ENCODE measurements at places on chromosomes 7 and 10. TPM values are rescaled to one million over a fixed set of nuclear protein-coding genes. Genes with fewer than 3 reads are reported as not detected.

GRCh38 chr7:116500078-116500853 lies 728 bp downstream of the CAV2 start:
- H3K36me3 ChIP-seq: no peaks in the 10 kb centered on the region
- peak overlapping the region; percentile 66 for H3K4me3 ChIP-seq
- no peak for DNase-seq
- H3K27me3 ChIP-seq: no peaks in the 10 kb centered on the region

- no peak for DNase-seq
- no peak overlapping the region for H3K4me3 ChIP-seq
- H3K27ac ChIP-seq: no peak overlapping the region
- H3K36me3 ChIP-seq: no peaks in the 10 kb centered on the region
- H3K27me3 ChIP-seq: no peaks in the 10 kb centered on the region
- no peaks in the 10 kb centered on the region for H3K4me1 ChIP-seq
Measured at GRCh38 chr7:107773027-107773426, 29.1 kb downstream of the CBLL1 start.

- H3K27me3 ChIP-seq: no peaks in the 10 kb centered on the region
- H3K4me3 ChIP-seq: peak overlapping the region; percentile 43
- H3K27ac ChIP-seq: peak overlapping the region; percentile 85
- DNase-seq: no peak
- H3K36me3 ChIP-seq: no peaks in the 10 kb centered on the region
- peaks cover 44% of the 10 kb centered on the region for H3K4me1 ChIP-seq
Measured at GRCh38 chr7:94374721-94375566, 19.8 kb upstream of the COL1A2 start.

DNA sequence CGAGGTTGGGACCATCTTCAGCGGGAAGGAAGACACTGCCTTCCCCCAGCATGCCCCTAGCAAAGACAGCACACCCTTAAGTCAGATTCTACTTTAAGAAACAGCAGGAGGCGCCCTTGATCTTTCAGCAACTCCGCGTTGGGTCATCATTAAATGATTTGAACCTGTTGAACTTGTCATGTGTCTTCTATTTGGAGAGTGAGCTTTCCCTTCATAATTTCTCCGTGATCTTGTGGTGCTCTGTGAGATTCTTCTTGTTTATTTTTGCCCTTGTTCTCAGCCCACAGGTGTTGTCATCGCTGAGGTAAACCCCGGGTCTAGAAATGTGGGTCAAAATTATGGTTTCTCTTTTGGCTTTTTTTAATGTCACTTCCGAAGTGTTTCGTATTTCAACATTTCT lies 49.5 kb upstream of the PITRM1 start:
- H3K27ac ChIP-seq: no peak overlapping the region
- H3K36me3 ChIP-seq: no peaks in the 10 kb centered on the region
- no peaks in the 10 kb centered on the region for H3K27me3 ChIP-seq

GRCh38 chr7:131859147-131859821 lies 302.9 kb upstream of the PODXL start:
- no peak for DNase-seq
- H3K27ac ChIP-seq: peak overlapping the region; percentile 23
- peaks cover 30% of the 10 kb centered on the region for H3K4me1 ChIP-seq
- no peak overlapping the region for H3K4me3 ChIP-seq

- no peak for DNase-seq
- H3K4me1 ChIP-seq: no peaks in the 10 kb centered on the region
- H3K27ac ChIP-seq: no peak overlapping the region
- H3K4me3 ChIP-seq: no peak overlapping the region
- H3K27me3 ChIP-seq: no peaks in the 10 kb centered on the region
- no peaks in the 10 kb centered on the region for H3K36me3 ChIP-seq
Measured at GRCh38 chr7:141231018-141231792, 157.3 kb downstream of the TMEM178B start.

DNA sequence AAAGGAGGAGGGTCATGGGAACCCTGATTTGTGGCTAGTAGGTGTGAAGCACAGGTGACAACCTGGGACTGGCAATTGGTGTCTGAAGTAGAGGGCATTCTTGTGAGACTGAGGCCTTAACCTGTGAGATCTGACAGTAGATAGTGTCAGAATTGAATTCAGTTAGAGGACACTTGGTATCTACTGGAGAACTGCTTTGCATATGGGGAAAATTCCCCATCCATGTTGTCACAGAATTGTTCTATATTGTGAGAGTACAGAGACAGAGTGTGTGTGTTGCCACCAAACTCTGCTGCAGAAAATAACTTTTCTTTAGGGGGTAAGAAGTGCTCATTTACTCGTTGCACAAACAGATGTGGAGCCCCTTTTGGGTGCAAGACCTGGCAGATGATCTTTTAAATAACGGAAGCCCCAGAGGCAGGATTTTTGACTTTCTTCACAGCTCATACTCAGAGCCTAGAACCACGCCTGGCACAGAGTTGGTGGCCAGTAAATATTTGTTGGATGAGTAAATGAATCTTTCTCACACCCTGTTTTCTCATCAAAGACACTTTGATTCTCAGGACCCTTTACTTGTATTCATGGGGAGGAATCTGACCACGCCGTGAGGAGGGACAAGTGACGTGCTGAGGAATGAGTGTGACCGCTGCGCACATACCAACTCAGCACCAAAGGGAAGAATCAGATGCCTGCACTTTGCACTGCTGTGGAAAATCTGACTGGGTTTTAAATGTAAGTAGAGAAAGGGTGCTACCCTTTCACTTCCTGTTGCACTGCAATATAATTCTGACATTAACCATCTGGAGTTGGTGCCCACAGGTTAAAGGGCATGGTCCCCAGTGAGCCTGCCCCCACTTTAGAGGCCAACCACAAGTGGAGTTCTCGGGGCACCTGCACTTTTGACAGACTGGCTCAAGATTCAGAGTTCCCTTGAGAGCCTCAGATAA lies 39.2 kb upstream of the SDHAF3 start:
- no peak overlapping the region for H3K4me3 ChIP-seq
- no peaks in the 10 kb centered on the region for H3K4me1 ChIP-seq
- H3K36me3 ChIP-seq: no peaks in the 10 kb centered on the region
- H3K27ac ChIP-seq: no peak overlapping the region
- no peak for DNase-seq

The ASAH2 gene
- total RNA-seq: 0.42 TPM

The ITGA8 gene
- 47.4 TPM for total RNA-seq
